WTC11 (cell line): ENCODE measurements at places on chromosomes 12 and 14. TPM values are rescaled to one million over a fixed set of nuclear protein-coding genes. Genes with fewer than 3 reads are reported as not detected.

DNA sequence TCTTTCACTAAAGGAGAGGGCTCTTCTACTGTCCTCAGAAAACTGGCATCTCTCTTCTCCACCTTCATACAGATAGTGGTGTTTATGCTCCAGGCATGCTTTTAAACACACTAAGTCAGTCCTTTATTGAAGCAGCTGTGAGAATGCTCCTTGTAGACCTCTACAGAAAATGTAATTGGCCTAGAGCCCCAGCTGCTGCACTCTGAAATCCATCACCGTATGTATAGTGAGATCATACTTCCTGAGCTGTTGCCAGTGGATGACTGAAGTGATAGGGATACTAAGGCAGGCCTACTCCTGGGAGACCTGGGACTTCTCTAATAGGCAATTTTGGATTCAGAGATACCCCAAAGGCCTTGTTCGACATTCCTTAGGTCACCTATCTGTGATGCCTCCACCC, 535.4 kb downstream of the RPS29 start:
- H3K36me3 ChIP-seq, result peaks cover 2% of the 10 kb centered on the region; the same call in 1 of the 2 replicates
- no peak overlapping the region for H3K4me3 ChIP-seq
- no peaks in the 10 kb centered on the region for H3K4me1 ChIP-seq
- no peaks in the 10 kb centered on the region; the same call in 1 of the 2 replicates for H3K27me3 ChIP-seq

DNA sequence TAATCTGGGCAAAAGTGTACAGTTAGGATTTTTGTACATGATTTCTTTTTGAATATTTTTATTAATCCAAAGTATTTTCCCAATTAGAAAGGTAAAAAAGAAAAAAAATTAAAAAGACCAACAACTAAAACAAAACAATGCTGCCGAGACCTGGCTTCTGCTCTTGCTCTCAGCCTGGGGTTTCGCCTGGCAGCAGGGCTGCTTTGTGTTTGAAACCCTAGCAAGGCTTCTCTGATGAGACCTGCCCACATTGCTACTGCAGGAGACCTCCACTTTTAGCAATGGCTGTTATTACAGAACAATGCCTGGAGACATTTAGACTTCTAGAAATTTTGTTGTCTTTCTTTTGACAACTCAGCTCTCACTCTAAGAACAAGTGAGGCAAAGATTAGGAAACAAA, 1153.0 kb upstream of the TMEM132C start:
- H3K4me3 ChIP-seq, result no peak overlapping the region
- H3K27ac ChIP-seq, result no peak overlapping the region
- peaks cover under 1% of the 10 kb centered on the region for H3K27me3 ChIP-seq
- peaks cover 65% of the 10 kb centered on the region for H3K36me3 ChIP-seq
- H3K4me1 ChIP-seq, result 0 out of 2 replicates have a peak, but pooled peaks cover 3% of the 10 kb centered on the region

DNA sequence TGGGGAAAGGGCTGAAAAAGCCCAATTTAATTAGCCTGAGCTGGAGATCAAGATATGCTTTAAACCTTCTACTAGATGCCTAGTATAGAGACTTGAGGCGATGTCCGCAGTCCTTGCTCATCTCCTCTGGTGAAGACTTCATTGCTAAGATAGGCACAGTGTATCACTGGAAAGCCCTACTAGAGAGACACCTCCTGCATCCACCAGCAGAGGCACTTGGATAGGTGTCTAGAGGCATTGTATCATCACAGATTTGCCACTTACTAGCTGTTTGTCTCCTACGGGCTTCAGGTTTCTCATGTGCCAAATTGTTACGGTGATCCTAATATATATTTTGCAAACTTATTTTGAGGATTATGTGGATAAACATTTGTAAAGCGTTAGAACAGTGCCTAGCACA, 1048.5 kb downstream of the GALC start:
- no peaks in the 10 kb centered on the region for H3K36me3 ChIP-seq
- no peak for DNase-seq
- H3K4me3 ChIP-seq, result no peak overlapping the region
- H3K27ac ChIP-seq, result no peak overlapping the region

Gene PALS1
- total RNA-seq, result 18.0 to 21.7 TPM (median 21.0 TPM) in 3 replicates

DNA sequence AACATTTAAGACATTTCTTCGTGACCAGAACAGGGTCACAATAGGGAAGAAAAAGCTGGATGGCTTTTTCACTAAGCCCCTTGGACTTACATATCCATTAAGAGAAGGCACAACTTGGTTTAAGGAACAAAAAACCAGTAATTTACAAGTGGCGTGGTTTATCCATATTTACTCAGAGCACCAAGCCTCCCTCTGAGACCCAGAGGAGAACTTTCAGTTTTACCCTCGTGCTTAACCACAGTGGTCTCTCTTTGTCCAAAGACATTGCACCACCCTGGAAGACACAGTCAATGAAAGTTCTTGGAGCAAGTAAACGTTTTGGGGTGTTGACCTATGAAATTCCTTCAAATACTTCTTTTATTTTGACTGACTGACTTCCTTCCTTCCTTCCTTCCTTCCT, 52.5 kb downstream of the SSPN start:
- no peak for DNase-seq
- H3K36me3 ChIP-seq, result peaks cover 9% of the 10 kb centered on the region
- no peak overlapping the region for H3K4me3 ChIP-seq
- no peak overlapping the region for H3K27ac ChIP-seq
- no peaks in the 10 kb centered on the region for H3K27me3 ChIP-seq

Gene BMP4
- total RNA-seq, result 7.8 to 9.8 TPM (median 8.4 TPM) in 3 replicates

- no peak for DNase-seq
- H3K4me3 ChIP-seq, result peak overlapping the region; percentile 93
- H3K27ac ChIP-seq, result no peak overlapping the region
- H3K36me3 ChIP-seq, result no peaks in the 10 kb centered on the region
- peaks cover 60% of the 10 kb centered on the region for H3K27me3 ChIP-seq
Measured at GRCh38 chr14:23285530-23286019, 357 bp downstream of the HOMEZ start.

Gene IL26
- total RNA-seq, result not detected in 3 replicates

GRCh38 chr12:86627001-86627400, 370.8 kb upstream of the MGAT4C start:
- peaks cover 3% of the 10 kb centered on the region; the same call in 1 of the 2 replicates for H3K27me3 ChIP-seq
- no peaks in the 10 kb centered on the region for H3K4me1 ChIP-seq
- no peak overlapping the region for H3K4me3 ChIP-seq
- H3K36me3 ChIP-seq, result peaks cover 39% of the 10 kb centered on the region
- no peak overlapping the region for H3K27ac ChIP-seq

GRCh38 chr12:11916113-11916512, 154.6 kb upstream of the BCL2L14 start:
- peaks cover 6% of the 10 kb centered on the region; the same call in 1 of the 2 replicates for H3K36me3 ChIP-seq
- no peak for DNase-seq
- no peak overlapping the region for H3K4me3 ChIP-seq
- H3K27ac ChIP-seq, result no peak overlapping the region
- H3K27me3 ChIP-seq, result peaks cover 4% of the 10 kb centered on the region; the same call in 1 of the 2 replicates
- H3K4me1 ChIP-seq, result peaks cover 4% of the 10 kb centered on the region

DNA sequence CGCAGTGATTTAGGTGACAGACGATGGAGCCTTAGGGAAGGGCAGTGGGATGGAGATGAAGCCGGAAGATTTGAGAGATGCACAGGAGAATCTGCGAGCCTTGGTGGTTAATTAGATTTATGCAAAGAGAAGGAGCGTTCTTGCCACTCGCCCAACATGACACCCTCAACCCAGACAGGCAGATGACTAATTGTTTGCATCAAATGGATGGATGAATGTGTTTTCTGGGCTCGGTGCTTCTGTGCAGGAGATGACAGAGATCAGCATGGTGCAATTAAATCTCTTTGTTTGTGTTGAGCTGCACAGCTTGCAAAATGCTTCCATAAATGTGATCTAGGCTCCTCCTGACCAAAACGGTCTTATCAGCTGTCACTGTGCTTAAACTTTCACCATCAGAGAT, 202.3 kb upstream of the PRMT8 start:
- H3K27ac ChIP-seq, result no peak overlapping the region
- no peaks in the 10 kb centered on the region for H3K36me3 ChIP-seq
- no peak for DNase-seq
- no peaks in the 10 kb centered on the region for H3K27me3 ChIP-seq
